ENCODE measurements at places on chromosomes 2 and 18. TPM values are rescaled to one million over a fixed set of nuclear protein-coding genes. Genes with fewer than 3 reads are reported as not detected.

CROCC2 gene
- total RNA-seq, result not detected

SLC38A11 gene
- 0.61 TPM for total RNA-seq

DNA sequence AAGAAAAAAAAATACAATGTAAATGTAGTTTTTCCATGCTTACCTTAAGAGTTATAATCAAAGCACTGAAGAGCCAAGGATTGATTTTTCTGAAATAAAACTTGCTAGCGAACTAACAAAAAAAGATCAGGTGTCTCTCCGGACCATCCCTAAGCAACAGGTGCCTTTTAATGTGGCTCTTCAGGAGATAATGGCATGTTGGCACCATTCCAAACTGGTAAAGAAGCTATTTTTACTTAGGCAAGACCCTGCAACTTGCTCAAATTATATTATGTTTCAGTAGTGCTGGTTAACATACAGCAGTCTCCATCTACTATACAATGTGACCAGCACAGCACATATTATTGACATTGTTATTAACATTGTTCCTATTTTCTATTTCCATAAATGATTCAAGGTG, 2.3 kb upstream of the GCC2 start:
- no peak overlapping the region for H3K4me3 ChIP-seq
- H3K27me3 ChIP-seq, result no peaks in the 10 kb centered on the region
- no peak for DNase-seq
- H3K36me3 ChIP-seq, result no peaks in the 10 kb centered on the region
- peaks cover 7% of the 10 kb centered on the region for H3K4me1 ChIP-seq

GRCh38 chr2:227436436-227437174, 35.4 kb upstream of the AGFG1 start:
- H3K4me3 ChIP-seq, result no peak overlapping the region
- no peaks in the 10 kb centered on the region for H3K36me3 ChIP-seq
- no peaks in the 10 kb centered on the region for H3K27me3 ChIP-seq
- H3K4me1 ChIP-seq, result no peaks in the 10 kb centered on the region
- no peak overlapping the region for H3K27ac ChIP-seq
- no peak for DNase-seq

GRCh38 chr2:54587171-54588016, 131.3 kb downstream of the SPTBN1 start:
- H3K27ac ChIP-seq, result peak overlapping the region; percentile 78
- H3K36me3 ChIP-seq, result no peaks in the 10 kb centered on the region
- no peak overlapping the region for H3K4me3 ChIP-seq
- DNase-seq, result no peak
- no peaks in the 10 kb centered on the region for H3K27me3 ChIP-seq

DNA sequence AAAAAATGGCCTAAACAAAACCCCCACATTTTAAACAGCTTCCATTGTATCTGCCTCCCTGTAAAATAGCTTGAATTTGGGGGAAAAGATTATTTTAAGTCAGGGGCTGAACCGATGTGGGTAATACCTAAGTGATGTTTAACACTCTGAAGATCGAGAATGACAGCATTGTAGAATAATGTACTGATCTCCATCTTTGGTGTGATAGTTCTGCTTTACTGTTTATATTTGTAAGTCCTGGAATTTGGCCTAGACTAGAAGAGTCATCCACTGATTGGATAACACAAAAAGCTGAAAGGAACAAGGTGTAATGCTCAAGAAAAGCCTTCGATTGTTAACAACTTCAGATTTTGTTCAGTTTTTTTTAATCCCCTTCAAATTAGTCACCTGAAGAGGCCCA, 53.8 kb upstream of the CCDC68 start:
- no peak for DNase-seq
- no peaks in the 10 kb centered on the region for H3K27me3 ChIP-seq
- H3K4me3 ChIP-seq, result no peak overlapping the region
- no peaks in the 10 kb centered on the region for H3K4me1 ChIP-seq
- no peaks in the 10 kb centered on the region for H3K36me3 ChIP-seq
- no peak overlapping the region for H3K27ac ChIP-seq

DNA sequence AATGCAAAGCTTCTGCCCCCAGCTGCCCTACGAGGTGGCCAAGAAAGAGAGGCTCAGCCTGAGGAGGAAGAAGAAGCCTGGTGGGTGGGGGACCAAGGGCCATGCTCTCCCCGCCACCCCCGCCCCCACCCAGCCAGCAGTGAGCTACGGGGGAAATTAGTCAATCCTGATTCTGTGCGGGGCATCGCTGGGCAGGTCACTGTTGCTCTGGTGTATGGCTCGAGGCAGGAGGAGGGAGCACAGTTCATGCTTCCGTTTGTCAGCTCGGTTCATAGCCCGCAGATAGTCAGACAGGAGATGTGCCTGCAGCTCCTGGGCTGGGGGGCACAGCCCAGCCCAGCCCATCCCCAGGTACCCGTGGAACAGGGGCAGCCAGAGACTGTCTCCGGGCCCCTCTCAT, 17.1 kb downstream of the RAMP1 start:
- H3K4me1 ChIP-seq, result no peaks in the 10 kb centered on the region
- DNase-seq, result peak; percentile 0
- no peaks in the 10 kb centered on the region for H3K27me3 ChIP-seq
- H3K27ac ChIP-seq, result no peak overlapping the region

GRCh38 chr2:53314718-53315117, 452.9 kb upstream of the CHAC2 start:
- H3K36me3 ChIP-seq, result no peaks in the 10 kb centered on the region
- no peaks in the 10 kb centered on the region for H3K4me1 ChIP-seq
- H3K4me3 ChIP-seq, result no peak overlapping the region

DNA sequence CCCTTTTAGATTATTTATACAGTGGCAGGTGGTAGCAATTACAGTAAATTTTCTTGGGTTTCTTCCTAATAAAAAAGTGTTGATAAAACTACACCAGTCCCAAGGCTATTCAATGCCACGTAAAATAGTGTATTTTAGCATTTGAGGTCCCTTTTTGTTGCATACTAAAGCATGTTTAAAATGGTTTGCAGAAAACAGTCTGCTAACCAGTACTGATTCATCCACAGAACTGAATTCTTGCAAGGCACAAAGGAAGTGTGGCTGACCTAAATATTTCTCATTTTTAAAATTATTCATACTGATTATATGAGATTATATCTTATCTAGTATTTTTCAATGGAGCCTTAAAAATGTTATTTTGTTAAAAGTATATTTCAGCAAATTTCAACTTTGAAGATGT, 98.1 kb downstream of the SMAD2 start:
- H3K4me1 ChIP-seq, result peaks cover 6% of the 10 kb centered on the region
- H3K27ac ChIP-seq, result no peak overlapping the region
- no peak for DNase-seq
- no peaks in the 10 kb centered on the region for H3K36me3 ChIP-seq
- H3K4me3 ChIP-seq, result no peak overlapping the region
- H3K27me3 ChIP-seq, result no peaks in the 10 kb centered on the region

DNA sequence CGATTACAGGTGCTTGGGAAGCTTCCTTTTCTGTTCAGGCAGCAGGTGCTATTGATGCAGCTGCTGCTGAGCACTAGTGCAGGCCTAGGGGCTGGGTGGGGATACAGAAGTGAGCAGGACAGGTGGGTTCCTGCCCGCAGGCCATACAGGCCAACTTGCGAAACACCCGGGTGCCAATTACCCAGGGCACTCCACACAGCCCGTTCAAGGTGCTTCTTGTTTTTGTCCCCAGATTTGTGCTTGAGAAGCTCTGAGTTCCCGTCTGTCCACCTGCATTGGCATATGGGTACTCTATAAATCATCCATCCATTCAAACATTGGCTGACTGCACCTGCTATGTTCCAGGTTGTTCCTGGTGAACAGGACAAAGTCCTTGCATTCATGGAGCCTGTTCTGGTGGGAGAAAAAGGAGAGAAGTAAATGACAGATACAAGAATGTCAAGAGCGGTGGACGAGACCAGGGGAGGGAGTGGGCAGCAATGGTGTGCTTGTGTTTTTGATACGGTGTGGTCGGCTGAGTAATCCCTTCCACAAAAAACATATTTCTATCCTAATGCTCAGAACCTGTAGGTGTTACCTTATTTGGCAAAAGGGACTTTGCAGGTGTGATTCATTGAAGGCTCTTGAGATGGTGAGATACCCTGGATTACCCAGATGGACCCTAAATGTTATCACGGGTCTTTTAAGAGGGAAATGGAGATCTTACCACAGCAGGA, 31.4 kb downstream of the SH3BP4 start:
- no peak overlapping the region for H3K27ac ChIP-seq
- H3K36me3 ChIP-seq, result no peaks in the 10 kb centered on the region
- no peak for DNase-seq
- H3K27me3 ChIP-seq, result no peaks in the 10 kb centered on the region
- H3K4me1 ChIP-seq, result peaks cover 25% of the 10 kb centered on the region

DNA sequence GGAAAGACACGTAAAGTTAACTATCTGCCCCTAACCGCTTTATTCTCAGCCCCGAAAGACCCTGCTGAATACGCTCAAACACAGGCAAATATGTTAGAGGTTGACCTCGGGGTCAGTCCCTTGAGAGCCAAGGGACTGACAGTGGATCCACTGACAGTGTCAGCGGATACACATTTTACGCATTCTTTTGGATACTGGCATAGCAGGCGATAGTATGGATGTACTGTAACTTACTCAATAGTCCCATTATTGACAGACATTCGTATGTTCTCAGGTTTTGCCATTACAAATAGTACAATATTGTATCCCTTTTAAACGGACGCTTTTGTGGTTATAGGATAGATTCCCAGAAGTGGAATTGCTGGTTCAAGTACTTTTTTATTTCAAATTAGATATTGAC, 13.4 kb downstream of the ATP6V1B1 start:
- H3K4me1 ChIP-seq, result peaks cover 3% of the 10 kb centered on the region
- DNase-seq, result peak; percentile 3
- no peak overlapping the region for H3K27ac ChIP-seq
- H3K36me3 ChIP-seq, result no peaks in the 10 kb centered on the region
- H3K27me3 ChIP-seq, result peaks cover 5% of the 10 kb centered on the region
- H3K4me3 ChIP-seq, result no peak overlapping the region
